ENCODE measurements at places on chromosomes 7 and 10.

DNA sequence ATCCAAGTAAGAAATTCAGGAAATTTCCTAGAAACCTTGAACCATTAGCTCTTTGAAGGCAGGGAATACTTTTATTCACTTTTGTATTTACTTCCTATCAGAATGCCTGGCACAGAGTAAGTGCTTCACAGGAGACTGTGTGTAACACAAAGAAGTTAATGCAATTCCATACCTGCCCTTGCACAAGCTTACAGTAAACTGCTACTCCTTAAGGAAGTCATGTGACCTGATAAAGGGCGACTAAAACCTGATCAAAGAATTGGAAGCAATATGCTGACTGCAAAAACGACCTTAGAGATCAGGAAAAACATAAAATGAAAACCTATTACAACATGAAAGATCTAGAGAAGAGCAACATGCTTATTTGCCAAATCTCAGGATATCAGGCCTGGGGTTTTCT lies 178.2 kb upstream of the HPS1 start:
- DNase-seq: no peak

- no peak for DNase-seq
These were observed 170.5 kb upstream of the SVIL start for GRCh38 chr10:29805134-29805723.

DNA sequence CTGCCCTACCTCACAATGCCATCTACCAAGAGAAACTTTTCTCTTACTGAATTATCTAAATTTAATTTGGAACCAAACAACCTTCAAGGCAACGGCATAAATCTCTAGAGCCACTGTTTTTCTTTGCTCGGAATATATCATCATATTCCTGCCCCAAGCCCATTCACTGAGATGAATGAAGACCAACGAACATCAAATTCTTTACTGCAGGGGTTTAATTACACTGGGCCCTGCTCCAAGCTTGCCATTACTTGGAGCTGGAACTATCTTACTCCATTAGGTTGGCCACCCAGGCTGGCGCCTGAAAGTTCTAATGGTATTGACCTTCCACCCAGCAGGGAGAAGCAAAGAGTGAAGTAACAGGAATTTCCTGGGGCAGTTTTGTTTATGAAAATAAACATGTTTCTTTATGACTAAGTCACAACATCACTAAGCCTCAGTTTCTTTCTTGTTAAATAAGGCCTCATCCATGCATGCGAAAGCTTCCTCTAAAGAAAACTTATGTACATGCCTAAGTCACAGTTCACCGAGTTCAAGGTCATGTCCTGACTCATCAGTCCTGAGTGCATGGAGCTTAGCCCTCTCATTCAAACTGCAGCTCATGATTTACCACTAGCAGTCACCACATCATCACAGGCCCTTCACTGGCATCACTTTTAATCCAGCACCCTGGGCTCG lies 42.1 kb upstream of the ANAPC16 start:
- no peak for DNase-seq

DNA sequence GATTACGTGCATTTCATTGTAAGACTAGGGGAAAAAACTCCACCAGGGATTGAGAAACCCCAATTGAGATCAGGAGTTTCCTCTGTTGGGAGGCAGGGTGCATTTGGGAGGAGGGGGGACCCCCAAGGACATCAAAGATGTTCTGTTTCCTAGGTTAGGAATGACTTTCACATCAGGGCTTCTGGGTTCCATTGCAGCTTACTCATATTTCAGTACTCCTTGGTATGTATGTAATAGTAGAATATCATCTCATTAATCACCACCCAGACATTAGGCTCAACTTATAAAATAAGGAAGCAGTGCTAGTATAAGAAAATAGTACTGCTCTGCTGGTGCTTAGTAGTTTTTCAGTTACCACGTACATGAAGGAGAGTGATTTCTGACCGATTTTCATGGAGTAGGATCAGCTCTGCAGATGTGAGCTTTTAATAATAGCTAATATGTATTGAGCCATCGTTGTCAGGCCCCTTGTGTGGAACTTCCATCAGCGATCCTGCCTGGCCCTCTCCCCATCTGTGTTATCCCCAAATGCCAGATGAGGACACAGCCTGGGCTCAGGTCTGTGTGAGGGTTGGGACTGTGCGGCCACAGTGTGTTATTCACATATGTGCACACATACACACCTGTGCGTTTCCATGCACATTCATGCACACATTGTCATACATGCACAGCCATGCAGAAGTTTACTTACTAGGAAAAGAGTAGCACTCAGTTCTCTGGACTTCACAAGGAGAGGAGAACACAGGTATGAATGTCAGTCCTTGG lies 23.5 kb downstream of the UPP1 start:
- no peak for DNase-seq

- no peak for DNase-seq
These were observed 281.7 kb downstream of the FRMD4A start for GRCh38 chr10:14048930-14049613.

DNA sequence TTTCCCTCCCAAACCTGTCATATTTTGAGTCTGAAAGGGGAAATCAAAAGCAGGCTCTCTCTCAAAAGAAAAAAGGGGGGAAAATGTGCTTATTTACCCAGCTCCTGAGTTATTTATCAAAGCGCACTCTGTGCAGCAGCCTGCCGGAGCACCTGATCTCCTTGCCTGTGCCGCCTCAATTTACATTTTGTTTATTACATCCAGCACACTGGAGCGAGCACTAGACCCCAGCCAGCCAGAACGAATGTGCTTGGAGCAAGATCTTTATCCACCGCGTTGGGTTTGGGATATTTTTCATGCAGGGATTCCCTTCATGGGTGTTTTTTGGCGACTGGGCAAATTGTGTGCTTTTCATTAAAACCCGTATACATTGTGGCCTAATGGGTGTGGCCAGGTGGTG lies 161.9 kb upstream of the INSYN2A start:
- DNase-seq: no peak

DNA sequence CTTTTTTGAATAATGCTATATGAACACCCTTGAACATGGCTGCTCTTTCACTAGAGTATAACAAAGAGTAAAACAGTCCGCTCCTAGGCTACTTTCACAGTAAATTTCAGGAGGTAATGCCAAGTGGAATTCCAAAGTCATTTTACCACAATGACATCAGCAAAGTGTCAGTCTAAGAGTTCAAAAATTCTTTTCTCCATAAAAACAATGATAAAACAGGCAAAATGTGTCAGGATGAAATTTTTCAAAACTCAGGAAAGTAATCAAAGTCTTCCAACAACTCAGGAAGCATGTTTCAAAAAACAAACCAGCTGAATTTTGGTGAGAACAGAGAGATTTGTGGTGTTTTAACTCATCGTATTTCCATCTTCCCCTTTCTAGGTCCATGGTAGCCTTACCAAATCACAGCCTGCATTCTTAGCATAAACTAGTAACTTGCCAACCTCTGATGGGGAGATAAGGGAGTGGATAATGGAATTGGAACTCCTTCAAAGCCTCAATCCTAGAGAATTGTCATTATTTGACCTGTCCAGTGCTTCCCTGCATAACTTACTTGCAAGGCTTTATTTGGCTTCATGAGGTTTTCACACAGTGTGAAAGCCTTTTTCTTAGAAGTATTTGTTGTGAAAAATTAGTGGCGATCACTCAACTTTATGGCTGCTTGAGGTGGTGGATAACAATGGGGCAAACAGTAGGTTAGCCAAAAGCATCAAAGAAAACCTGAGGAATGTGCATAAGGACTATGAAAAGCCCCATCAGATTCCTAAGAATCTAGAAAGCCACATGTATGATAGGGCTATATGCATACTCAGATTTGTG lies 302.7 kb downstream of the HDAC9 start:
- DNase-seq: no peak

GRCh38 chr7:142885311-142886230 lies at the start of gene TRPV6:
TRPV6 (minus strand) TSS chr7:142885745.
- DNase-seq: no peak

GRCh38 chr7:155725006-155725355 lies 80.5 kb downstream of the RBM33 start:
- DNase-seq: no peak

DNA sequence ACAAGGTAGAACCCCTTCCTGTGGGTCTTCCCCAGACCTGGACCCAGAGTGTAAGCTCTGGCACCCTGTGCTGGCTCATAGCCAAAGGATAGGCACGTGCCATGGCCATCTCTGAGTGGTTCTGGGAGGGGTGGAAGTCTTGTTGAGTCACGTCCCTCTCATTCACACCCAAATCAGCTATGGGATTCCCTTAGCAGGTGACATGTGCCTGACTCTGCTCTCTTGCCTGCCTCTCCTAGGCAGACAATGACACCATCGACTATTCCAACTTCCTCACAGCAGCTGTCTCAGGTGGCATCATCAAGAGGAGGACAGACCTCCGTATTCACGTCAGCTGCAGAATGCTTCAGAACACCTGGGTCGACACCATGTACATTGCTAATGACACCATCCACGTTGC lies 59.8 kb downstream of the C10orf120 start:
- DNase-seq: no peak

Measured in stimulated activated CD8-positive, alpha-beta memory T cell treated with anti-CD3 and anti-CD28 coated beads, Interleukin-4, amount 100 ng/mL, for 4 hours (primary cell).